ENCODE measurements at places on chromosomes 1 and 21.

DNA sequence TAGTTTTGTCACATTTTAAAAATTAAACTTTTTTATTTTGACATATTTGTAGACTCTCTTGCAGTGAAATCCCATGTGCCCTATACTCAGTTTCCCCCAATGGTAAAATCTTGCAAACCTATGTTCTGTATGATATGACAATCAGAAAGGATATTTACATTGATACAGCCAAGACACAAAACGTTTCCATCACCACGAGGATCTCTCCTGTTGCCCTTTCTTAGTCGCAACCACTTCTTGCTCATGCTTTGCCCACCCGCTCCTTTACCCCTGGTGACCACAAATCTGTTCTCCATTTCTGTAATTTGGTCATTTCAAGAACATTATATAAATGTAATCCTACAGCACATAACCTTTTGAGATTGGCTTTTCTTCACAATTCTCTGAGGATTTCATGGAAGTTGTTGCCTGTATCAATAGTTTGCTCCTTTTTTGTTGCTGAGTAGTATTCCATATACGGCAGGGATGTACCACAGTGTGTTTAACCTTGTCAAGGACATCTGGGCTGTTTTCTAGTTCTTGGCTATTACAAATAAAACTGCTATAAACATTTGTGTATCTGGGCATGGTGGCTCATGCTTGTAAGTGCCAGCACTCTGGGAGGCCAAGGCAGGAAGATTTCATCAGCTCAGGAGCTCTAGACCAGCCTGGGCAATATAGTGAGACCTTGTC lies 14.0 kb upstream of the BATF3 start:
- no peak for DNase-seq

GRCh38 chr1:181497870-181498269 lies 14.6 kb downstream of the CACNA1E start:
- no peak for DNase-seq

- DNase-seq, result no peak
Measured at GRCh38 chr1:40763742-40764532, 19.6 kb upstream of the KCNQ4 start.

DNA sequence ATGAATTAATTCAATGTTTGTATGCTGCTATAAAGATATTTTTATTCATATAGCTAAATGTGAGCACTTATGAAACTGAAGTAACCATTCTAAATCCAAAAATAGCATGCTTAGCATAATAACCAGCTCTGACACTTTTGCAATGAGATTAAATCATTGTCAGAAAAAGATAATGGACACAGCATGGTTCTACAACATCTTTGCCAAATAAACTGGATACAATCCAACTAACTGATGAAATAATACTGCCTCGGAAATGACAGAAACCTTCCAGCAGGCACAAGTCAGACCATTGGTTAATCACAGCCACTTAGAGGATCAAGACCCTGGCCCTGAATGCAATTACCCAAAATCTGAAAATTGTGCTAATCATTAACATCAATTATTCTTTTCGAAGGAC lies 592.7 kb upstream of the ADGRL4 start:
- DNase-seq, result no peak

- no peak for DNase-seq
Measured at GRCh38 chr1:84688463-84689061, 1.7 kb downstream of the SSX2IP start.

DNA sequence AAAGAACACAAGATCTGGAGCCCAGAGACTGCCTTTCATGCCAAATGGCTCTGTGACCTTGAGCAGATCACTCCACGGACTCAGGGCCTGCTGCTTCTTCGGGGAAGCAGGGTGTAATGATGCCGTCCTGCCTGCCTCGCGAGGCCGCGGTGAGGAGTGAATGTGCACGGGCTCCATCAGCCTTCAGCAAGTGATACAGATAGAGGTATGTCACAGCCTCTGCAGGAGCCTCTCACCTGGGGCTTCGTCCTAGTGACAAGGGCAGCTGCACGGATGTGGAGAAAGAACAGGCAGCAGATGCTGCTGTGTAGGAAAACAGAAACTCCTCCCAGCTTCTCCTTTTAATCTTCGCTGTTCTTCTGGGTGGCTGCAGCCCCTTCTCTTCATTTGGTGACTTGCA lies 127.5 kb downstream of the KCNN3 start:
- DNase-seq, result no peak

All from activated CD4-positive, CD25-positive, alpha-beta regulatory T cell treated with anti-CD3 and anti-CD28 coated beads, Interleukin-2, amount 50 U/mL, for 72 hours (primary cell).